ENCODE measurements at places on chromosomes 6 and 20.
A peak's percentile ranks its signal among the peaks of the same experiment; 100 is the strongest.

- DNase-seq = no peak
These were observed 131.2 kb upstream of the CDYL start for GRCh38 chr6:4644996-4645395.

GRCh38 chr20:41137614-41138474 lies 501 bp downstream of the PLCG1 start:
- peak; percentile 77 for DNase-seq

DNA sequence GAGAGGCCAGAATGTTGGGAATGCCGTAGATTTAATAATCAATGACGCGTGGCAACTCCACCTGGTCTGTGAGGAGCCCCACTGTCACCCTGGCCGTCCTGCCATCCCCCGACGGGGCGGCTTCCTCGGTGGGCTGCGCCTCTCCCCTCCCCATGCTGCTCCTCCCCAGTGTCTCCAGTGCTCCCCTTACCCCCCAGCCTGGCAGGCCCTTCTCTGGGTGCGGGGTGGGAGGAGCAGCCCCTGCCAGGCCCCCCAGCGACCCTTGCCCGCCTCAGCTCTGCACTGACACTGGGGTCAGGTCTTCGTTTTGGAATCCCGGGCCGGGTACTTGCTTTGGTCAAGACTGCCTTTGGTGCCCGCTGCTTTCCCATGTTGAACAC lies 82.3 kb upstream of the FRMD1 start:
- DNase-seq = no peak

- DNase-seq = no peak
These were observed 5.6 kb upstream of the KLHL31 start for GRCh38 chr6:53671111-53671510.

- no peak for DNase-seq
These were observed 2.7 kb upstream of the MCCD1 start for GRCh38 chr6:31525932-31526591.

DNA sequence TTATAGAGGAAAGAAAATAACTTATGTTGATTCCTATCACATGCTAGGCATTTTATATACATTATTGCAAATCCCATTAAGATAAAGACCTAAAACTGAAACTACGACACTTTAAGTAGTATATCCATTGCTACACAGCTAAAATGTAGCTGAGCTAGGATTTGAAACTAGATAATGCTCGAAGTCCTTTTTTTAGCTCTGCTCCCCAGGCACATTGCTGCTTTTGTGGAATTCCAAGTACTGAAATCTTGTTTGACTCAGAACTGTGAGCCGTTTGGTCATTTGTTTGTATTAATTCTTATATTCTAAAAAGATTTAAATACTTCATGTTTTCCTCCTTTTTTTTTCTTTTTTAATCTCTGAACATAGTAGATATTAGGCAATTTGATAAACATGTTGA lies 644.8 kb downstream of the HACE1 start:
- no peak for DNase-seq

- peak; percentile 82 for DNase-seq
These were observed 6.7 kb upstream of the DDR1 start for GRCh38 chr6:30877419-30878262.

GRCh38 chr20:36823121-36823520 lies 49.6 kb upstream of the DSN1 start:
- no peak for DNase-seq

GRCh38 chr20:36322131-36322530 lies 16.0 kb downstream of the DLGAP4 start:
- DNase-seq = no peak

- peak; percentile 64 for DNase-seq
These were observed 309.3 kb downstream of the CLIC5 start for GRCh38 chr6:45706319-45706718.

DNA sequence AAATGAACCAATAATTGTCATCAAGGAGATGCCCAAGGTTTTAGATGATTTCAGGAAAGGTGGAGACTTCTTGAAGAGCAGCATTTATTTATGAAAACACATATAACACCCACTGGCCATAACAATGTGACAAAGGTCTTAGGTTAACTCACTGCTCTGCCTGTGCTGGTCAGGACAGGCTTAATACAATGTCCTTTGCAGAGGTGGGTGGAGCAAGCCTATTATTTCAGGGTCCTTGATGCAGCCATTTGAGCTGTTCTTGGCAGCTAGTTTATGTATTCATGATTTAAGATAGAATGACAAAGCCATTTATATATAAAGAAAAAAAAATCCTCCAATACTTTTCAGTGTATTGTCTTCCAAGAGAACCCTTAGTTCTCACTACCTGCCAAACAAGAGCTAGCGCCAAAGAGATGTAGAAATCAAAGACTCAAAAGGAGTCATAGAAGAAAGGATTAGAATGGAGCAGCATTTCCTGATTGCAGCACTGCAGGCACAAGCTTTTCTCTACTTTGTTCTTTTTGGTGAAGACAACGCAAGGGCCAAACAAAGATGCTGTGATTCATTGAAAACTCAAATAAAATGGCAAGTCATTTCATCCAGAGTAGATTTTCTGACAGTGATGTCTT lies 124.3 kb upstream of the TSHZ2 start:
- DNase-seq = no peak

DNA sequence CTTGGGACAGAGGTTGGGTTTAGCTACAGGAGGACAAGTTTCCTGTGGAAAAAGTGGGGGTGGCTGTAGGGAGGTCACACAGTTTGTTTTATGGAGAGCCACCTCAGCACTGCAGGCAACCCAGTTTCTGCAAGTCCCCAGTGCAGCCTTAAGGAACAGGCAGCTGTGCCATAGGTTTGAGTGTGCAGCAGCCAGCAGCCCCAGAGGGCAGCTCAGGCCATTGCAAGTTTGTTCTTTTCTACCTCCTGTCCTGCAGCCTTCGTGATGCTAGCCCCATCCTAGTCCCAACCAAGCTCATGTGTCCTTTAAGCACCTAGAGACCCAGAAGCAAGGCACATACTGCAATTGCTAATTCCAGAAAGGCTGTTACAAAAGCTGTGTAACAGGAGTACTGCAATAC lies 58.8 kb downstream of the ZBTB9 start:
- DNase-seq = no peak

GRCh38 chr20:17494201-17494600 lies 37.0 kb downstream of the BFSP1 start:
- no peak for DNase-seq

DNA sequence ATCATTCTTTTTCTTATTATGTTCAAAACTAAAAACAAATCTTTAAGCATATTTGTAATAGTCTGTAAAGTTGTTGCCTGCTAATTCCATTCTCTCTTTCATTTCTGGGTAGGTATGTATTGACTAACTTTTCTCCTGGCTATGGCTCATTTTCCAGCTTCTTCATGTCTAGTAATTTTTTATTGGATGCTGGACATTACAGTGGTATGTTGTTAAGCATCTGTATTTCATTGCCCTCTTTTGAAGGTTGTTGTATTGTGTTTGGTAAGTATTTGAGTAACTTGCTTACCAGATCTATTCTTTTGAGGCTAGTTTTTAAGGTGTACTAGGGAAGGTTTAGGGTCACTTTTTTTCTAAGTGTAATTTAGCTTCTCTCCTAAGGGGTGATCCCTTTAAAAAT lies 230.9 kb downstream of the TTLL2 start:
- no peak for DNase-seq

DNA sequence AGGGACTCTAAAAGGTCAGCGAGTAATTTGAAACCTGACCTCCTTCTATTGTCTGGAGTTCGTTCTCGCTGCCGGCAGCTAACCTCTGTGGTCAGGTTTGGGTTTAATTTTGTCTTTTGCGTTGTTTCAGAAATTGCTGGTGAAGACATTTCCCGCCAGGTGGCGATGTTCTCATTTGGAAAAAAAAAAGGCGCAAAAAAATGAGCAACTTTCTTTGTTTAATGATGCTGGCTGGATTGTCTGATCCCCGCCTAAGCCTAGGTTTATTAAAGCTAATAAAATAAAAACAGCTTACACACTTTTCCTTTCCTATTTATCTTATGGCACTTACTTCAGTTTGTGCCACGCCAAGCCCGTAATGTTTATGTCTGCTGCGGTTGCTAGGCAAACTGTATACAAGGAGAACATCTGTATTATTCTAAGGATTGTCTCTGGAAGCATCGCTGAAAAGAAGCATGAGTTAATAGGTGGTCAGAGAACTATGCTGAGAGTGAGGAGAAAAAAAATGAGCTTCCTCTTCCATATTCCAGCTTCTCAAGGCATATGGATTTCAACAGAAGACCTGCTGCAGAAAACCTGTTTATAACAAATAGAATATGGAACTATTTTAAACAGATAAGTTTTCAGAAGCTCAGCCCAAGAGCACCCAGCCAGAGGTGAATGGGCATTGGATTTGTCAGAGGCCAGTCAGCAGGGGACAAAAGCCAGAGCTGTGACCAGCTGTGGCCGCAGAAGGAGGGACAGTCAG lies 205.7 kb downstream of the DOK5 start:
- DNase-seq = peak; percentile 33

DNA sequence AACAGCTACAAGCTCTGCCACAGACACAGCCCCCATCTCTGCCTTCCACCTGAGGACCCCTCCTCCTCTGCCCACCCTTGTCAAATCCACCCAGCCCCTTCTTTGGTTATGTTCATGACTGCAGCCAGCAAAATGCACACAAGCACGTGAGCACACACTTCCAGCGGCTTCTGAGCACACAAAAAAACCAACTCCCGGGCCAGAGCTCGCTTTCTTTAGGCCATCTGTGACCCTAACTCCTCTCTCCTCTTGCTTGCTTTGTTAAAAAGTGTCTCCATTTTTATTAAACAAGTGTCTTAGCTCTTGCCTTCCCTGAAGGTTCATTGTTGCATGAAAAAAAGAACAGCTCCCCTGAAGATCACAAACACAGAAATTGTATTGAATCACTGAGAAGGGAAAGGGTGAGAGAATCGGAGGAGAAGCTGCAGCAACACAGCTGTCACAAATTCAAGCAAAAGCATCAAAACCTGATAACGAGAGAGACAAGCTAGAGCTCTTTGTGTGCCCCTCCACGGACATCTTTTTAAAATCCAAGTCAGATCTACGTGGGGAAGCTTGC lies 142.1 kb downstream of the CD83 start:
- DNase-seq = no peak

DNA sequence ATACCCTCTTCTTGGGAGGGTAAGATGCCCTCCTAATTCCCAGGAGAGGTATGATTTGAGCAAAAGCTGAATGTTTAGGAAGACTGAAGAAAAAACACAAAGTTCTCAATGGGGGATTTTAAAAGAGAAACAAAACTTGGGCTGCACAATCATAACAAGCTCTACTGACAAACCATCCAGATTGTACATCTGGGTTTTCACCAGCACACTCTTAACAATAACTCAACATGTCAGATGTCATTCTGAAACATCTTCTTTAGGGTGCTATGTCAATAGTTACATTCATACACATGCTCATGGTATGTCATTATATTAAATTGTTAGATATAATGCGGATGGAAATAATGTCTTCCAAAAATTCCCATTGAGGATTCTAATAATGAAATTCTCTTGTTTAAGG lies 95.1 kb downstream of the ASCC3 start:
- DNase-seq = no peak

GRCh38 chr20:55057779-55058415 lies 582.5 kb downstream of the DOK5 start:
- DNase-seq = no peak

- no peak for DNase-seq
These were observed 160.6 kb upstream of the MLN start for GRCh38 chr6:33964387-33964786.

- peak; percentile 80 for DNase-seq
These were observed 19.6 kb upstream of the IL17F start for GRCh38 chr6:52263709-52264540.

DNA sequence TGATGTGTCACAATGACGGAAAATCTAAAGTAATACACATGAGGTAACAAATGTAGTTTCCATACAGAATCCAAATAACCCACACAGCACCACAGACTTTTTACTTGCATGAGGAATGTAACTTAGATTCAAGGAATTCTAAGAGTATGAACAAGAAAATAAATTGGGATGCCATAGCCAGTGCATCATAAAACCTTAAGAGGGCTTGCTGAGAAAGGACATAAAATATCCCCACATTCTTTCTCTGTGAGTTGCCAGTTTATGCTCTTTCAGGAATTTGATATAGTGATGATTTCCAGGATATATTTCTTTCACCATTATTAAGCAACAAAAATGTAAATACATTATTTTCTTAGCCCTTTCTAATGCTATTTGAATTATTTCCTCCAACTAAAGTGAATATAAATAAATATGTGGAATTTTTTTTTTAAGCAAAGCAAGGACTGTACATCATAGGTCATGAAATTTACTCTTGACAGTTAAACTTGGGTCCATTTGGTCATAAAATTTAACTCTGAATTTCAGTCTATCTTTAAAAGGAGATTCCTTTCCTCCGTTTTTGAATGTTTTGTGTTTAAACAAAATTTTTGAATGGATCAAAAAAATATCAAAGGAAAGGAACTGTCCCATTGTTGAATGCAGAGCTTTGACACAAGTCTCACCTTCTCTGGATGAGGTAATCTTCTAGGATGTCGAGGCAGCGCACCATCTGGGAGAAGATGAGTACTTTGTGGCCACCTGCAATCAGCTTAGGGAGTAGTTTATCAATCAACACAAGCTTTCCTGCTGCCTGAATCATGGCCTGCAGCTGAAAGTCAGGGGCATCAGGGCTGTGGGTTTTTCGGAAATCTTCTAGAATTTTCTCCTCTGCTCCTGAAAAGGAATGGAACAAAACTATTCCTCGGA lies 116.3 kb upstream of the EMILIN3 start:
- no peak for DNase-seq

DNA sequence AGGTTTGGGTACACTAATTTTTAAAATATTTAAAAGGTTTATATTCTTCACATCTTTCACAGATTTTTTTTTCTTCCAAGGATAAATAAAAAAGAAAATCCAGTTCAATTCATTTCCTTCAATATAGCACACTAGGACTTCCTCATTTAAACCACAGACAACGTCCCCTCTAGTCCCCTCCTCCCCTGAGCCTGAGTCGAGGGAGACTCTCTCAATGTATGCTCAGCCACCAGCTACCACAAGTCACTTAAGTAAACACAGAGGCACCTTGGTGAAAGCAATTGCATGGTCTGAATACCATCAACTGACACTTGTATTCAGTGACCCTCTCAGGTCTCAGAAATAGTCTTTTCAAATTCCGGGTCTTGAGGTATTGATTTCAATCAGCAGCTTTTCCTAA lies 88.6 kb downstream of the SIM1 start:
- DNase-seq = no peak

GRCh38 chr20:24785141-24786110 lies 163.6 kb upstream of the CST7 start:
- DNase-seq = no peak

- no peak for DNase-seq
These were observed 7.5 kb downstream of the VGLL2 start for GRCh38 chr6:117272891-117273290.

- DNase-seq = no peak
These were observed 8.6 kb downstream of the TAAR1 start for GRCh38 chr6:132650429-132650828.

DNA sequence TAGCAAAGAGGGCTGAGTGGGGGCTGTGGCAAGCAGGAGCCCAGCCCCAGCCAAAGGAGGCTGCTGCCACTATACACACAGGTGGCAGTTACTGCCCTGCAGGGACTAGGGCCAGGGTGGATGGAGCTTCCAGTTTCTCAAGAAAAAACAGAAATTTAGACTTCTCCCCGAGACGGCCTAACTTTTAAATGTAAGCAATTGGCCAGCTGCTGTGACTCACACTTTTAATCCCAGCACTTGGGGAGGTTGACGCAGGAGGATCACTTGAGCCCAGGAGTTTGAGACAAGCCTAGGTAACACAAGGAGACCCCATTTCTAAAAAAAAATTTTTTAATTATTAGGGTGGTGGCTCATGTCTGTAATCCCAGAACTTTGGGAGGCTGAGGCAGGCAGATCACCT lies 98.2 kb upstream of the NFATC2 start:
- no peak for DNase-seq

GRCh38 chr20:64041040-64041780 lies 5.2 kb downstream of the C20orf204 start:
- DNase-seq = no peak

Measured in activated CD4-positive, alpha-beta T cell treated with anti-CD3 and anti-CD28 coated beads for 48 hours (primary cell).